Daoy (cell line): ENCODE measurements at places on chromosomes 2 and 18.
A peak's percentile ranks its signal among the peaks of the same experiment; 100 is the strongest.

- no peak for DNase-seq
These were observed 507.3 kb upstream of the LRRTM4 start for GRCh38 chr2:78029392-78029995.

- DNase-seq, result no peak
These were observed 99.8 kb upstream of the FZD7 start for GRCh38 chr2:201933792-201934237.

GRCh38 chr2:160581035-160581434, 87.4 kb upstream of the RBMS1 start:
- DNase-seq, result peak; percentile 71

DNA sequence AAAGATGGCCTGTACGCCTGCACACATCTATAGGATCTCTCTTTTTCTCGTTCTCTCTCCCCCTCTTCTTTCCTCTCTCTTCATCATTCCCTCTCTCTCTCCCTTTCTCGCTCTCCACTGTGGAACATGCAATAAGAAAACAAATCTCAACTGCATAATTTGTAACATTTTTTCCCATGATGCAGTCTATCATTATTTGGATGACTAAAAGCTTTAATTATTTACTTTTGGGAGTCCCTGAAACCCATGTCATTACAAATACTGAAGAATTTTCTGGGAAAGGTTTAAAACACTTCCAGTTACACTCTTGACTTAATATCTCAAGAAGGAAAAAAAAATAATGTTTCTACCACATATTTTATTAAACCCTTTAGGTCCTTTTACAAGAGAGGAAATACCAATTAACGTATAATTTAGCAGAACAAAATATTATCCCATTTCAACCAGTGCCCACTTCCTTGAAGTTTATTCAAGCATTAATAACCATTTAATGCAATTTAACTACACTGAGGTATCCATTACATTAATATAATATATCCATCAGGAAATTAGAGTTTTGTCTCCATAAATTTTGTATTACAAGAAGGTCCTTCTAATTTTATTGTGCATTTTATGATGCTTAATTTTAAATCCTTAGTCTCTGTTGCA, 1615.2 kb upstream of the ACVR2A start:
- no peak for DNase-seq

GRCh38 chr2:233037078-233037477, 4.6 kb downstream of the NEU2 start:
- DNase-seq, result no peak

- no peak for DNase-seq
These were observed 52.7 kb downstream of the ADD2 start for GRCh38 chr2:70715071-70715985.

DNA sequence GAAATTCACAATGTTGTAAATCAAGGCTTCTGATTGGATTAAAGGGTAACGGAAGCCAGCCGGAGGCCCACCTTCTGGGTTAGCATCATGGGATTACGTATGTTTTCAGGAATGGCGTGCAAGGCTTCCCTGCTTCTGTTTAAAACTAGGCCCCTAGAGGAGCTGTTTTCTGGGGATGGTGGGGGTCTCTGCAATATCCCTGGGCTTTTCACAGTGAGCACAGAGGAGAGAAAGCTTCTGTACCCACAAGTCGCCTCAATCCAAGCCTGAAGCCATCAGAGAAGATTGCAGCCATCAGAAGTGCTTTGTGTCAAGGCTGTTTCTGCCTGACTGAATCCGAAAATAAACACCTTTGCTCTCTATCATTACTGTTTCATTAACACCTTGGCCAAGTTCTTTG, 226.9 kb upstream of the SMIM21 start:
- no peak for DNase-seq

DNA sequence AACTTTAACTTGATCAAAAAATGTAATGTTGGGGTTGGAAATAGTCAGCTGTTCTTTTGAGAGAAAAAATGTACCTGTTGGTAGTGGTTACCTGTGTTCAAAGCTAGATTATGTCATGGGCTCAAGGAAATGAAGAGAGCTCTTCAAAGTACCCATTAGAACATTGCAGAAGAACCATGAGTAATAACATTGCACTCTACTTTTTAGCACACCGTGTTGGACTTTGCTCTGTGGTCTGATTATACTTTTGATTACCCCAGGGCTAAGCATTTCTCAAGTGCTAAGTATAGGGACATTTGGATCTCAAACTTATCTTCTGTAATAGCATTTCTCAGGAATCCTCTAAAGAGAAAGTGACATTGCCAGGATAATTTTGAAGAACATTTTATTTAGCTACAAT, 1122.8 kb upstream of the CELF4 start:
- DNase-seq, result no peak

GRCh38 chr2:88307817-88308216, 137.7 kb downstream of the THNSL2 start:
- DNase-seq, result peak; percentile 24

GRCh38 chr18:5253910-5254309, 41.6 kb downstream of the ZBTB14 start:
- no peak for DNase-seq

DNA sequence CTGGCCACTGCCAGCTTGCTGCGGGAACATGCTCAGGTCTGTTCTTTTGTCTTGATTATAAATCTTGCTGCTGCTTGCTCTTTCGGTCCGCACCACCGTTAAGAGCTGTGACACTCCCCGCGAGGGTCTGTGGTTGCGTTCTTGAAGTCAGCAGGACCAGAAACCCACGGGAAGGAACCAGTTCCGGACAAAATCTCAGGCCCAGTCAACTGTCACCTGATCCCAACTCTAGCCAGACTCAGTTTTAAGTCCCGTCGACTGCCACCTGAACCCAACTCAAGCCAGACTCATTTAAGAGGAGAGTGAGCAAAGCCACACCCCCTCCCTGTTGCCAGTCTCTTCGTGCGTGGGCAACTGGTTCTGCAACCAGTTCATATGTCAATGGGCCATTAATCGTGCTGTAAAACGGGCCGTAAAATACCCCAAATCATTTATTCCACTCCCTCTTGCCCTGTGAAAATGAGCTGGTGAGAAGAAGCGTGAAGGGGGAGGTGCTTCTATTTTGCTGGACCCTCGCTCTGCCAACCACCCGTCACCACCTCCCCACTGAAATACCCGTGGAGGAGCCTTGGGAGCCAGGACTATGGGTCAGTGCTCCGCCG, 224.3 kb downstream of the NDUFA10 start:
- DNase-seq, result no peak

DNA sequence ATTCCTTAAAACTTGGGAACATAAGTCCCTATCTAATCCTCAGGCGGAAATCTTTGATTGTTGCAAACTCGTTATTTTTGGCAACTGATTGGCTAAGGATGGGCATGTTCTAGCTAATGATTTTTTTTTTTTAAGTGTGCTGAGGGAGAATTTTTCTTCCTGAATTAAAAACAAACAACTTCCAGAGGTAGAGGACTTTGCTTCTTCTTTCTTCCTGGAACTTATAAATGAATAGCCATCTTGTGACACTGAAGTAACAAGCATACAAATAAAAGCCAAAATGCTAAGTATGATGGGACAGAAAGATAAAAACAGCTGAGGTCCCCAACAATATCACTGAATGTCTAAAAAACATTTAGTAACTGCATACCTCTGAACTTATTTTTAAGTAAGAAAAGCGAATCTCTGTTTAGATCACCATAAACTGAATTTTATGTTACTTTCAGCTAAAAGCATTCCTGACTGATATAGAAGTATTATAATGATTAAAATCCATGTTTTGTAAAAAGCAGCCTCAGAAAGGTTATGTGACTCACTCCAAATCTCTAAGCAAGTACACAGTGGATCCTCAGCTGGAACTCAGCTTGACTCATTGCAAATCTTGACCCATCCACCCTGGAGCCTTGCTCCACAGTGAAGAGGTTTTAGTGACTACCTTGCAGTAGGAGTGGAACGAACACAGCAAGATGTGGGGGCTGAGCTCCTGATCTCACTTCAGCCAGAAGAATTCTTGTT, 344.4 kb downstream of the CLIP4 start:
- peak; percentile 13 for DNase-seq

GRCh38 chr2:222448748-222449181, 24.4 kb downstream of the SGPP2 start:
- DNase-seq, result peak; percentile 40

DNA sequence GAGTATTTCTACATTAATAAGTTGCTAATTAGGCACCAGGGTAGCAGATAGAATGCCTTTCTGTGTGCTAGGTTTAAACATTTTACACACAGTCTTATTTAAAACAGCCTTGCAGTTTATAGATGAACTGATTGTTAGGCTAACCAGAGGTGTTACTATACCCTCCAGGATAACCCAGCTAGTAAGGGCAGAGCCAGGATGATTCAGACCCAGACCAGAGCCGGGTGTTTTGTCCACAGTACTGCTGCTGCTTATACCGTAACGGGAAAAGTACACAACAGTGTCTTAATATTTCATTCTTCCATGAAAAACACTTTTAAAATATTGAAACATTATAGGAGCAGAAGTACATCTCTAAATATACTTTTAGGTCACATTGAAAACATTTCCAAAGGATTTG, 82.7 kb downstream of the MALT1 start:
- DNase-seq, result no peak

GRCh38 chr2:176579608-176580007, 310.4 kb downstream of the MTX2 start:
- no peak for DNase-seq

- DNase-seq, result no peak
These were observed 70.2 kb upstream of the MGAT5 start for GRCh38 chr2:134183679-134184078.
